Activated CD4-positive, CD25-positive, alpha-beta regulatory T cell treated with anti-CD3 and anti-CD28 coated beads, Interleukin-2, amount 50 U/mL, for 72 hours (primary cell): ENCODE measurements at places on chromosomes 12 and 14.

GRCh38 chr12:46503637-46504175 lies 131.1 kb upstream of the SLC38A2 start:
- DNase-seq = no peak

DNA sequence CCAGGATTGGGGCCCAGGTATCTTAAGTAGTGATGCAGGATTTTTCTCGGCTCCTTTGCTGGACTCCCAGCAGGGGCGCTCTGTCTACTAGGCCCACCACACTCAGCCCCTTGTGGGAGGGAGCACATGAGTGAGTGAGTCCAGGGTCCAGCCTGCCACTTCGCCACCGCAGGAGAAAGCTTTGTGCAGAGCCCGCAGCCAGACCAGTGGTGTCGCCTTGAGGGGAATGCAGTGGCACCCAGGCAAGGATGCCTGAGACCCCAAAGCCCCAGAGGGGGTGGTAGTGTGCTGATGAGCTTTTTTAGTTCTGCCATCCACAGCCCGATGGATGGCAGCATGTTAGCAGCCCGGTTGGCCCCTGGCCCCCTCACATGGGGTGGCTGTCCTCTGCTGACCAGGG lies 5.4 kb upstream of the MRPS35 start:
- DNase-seq = no peak

DNA sequence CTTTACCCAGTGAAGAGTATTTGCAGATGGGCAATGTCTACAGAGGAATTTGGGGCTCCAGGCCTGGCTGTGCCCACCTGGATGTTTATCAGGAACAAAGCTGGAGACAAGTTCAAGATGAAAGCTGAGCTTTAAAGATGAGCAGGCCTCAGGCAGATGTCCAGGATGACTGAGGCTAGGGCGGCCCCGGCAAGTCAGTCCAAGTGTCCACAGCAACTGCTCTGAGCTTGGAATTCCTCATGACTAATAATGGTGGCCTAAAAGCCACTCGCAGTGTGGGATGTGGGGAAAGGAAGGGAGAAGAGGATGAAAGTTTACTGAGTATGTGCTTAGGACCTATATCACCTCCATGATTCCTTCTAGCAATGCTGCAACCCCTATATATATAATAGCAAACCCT lies 128.2 kb upstream of the NOS1 start:
- DNase-seq = no peak

DNA sequence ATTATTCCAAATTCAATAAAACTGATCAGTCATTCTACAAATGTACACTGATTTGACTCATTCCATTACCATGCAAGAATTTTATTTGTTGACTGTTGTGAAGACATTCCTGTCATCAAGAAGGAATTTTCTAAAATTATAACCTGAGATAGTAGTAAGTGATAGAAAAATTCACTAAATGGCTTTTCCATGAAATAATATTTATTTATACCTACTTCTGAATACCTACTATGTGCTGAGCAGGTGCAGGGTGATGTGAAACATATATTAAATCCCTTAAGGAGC lies 841.7 kb downstream of the NRXN3 start:
- DNase-seq = no peak

DNA sequence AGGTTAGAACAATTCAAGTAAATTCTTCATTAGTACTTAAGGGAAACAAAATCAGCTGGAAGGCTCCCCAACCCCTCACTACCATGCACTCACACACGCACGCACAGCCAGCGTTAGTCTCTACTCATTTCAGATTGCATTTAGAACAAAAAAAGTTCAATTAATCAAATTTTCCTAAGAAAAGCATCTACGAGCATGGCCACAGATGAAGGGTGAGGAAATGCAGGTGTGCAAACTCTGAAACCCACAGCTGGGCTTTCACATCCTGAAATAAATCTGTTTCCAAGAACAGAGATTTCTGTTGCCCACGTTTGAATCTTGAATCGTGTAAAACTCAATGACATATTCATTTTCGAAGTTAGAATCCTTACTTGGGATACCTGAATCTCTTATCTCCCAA lies 62.6 kb downstream of the SEL1L start:
- DNase-seq = no peak

GRCh38 chr12:6460751-6461371 lies 9.0 kb downstream of the TAPBPL start:
- no peak for DNase-seq

GRCh38 chr14:88940671-88941070 lies 116.2 kb downstream of the TTC8 start:
- no peak for DNase-seq

DNA sequence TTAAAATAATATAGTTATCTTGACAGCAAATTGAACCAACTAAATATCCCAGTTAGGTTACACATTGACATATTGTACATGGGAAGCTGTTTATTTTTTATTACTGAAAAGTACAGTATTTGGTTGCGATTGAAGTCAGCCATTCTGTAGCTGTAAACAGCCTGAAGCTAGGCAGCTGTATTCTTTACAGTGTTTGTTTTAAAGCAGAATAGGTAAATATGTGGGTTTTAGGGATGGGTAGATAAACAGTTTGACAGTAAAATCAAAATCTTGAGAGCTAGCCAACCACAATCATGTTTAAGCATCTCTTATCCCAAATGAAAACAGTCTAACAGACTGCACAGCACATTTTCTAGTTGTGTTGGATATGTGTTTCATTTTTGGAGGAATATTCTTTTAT lies 45.7 kb downstream of the TTC6 start:
- DNase-seq = no peak

- peak; percentile 32 for DNase-seq
Measured at GRCh38 chr12:57085999-57086492, 2.9 kb upstream of the NAB2 start.

DNA sequence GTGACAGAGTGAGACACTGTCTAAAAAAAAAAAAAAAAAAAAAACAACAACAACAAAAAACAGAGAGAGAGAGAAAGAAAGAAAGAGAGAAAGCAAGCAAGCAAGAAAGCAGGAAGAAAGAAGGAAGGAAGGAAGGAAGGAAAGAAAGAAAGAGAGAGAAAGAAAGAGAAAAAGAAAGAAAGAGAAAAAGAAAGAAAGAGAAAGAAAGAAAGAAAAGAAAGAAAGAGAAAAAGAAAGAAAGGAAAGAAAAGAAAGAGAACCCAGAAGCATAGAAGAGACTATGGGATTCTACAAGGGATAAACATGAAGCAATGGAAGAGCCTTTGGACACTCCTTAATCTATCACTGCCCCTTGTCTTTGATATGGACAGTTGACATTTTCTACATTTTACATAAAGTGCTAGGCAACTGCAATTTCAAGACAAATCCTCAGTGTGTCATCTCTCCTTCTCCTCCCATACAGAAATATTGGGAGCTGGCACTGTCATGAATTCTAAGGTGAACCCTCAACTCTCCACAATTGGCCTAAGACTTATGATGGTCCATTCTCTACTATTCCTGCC lies 151.9 kb upstream of the CPM start:
- no peak for DNase-seq

DNA sequence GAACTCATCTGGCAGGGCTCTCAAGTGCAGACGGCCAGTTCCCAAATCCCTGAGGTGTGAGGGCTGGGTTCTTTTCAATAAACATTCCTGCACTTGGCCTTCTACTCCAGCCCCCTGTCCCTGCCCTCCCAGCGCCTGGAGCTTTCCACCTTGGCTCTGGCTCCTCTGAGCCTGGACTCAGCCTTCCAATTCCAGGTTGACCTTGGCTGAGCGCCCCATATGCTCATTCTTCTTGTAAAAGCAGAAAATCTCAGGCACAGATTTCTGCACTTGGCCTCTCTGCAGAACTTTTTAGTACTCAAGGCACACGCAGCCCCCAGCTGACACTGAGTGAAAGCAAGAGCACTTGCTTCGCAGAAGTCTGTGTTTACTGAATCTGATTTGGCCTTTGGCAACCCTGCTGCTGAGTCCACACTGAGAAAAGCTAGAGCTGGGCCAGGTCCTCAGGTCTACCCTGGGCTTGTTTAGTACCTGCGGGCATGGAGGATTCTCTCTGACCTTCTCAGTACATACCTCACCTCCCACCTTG lies 222.7 kb downstream of the MSRB3 start:
- DNase-seq = no peak

DNA sequence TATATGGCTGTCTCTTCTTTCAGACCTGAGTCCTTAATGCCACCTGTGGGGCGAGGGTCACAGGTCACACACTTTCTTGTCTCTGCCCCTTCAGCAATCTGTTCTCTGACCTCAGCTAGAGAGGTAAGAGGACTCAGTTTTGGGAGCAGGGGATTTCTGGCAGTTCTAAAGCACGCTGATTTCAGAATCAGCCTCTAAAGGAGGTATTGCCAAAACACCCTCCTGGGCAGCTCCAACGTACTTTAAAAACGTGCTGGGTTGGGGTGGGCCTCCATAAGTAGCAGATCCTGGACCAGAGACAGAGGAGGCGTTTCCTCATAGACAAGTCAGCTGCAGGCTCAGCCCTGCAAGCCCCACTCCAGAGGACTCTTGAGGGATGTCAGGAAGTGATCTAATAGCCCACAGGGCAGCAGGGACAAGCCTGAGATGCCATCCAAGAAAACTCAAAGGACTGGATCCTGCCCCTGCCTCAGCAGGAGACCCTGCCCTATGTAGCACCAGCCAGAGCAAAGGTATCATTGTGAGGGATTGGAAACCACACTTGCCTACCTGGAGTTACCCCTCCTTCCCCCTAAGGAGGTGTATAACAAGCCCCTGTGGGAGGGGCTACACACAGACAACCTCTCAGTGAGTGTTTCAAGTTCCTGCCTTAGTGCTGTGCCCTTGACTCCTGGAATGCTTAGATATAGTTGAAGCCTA lies 8.5 kb downstream of the CTDSP2 start:
- no peak for DNase-seq

DNA sequence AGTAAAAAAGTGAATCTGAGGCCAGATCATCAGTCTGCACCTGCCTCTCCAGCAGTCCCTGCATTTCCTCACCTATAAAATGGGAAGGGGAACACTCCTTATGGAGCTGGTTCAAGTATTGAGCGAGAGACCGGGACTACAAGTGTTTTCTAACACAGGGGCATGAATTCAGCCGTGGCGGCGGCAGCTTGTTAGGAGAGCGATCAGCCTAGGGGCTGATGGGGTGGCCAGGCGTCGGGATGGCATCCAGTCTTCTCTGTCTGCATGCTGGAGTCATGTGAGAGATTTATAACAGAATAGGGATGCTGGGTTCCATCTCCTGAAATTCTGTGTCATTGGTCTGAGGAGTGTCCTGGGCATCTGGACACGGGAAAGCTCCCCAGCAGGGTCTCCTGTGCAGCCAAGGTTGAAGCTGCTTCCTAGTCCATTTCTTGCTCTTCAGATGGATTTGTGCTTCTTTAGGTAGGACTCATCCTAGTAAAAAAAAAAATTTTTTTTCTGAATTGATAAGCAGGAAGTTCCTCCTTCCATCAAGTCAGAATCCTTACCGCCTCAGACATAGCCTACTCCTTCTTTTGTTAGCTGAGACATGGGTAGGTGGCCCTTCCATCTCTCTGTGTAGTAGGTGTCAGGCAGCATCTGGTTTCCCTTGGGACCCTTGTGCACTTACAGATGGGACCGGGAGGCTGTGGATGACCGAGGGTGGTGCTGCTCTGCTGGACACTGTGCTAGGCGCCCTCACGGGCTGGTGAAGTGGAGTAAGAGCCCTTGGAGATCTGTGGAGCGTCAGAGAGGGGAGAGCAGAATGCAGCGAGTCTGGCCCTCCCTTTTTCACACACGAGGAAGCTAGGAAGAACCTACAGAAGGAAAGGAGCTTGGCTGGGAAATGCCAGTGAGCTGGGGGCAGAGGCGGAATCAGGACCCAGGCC lies 146.7 kb downstream of the TSPAN9 start:
- DNase-seq = no peak

- DNase-seq = no peak
Measured at GRCh38 chr12:65667932-65668331, 156.4 kb upstream of the HMGA2 start.

DNA sequence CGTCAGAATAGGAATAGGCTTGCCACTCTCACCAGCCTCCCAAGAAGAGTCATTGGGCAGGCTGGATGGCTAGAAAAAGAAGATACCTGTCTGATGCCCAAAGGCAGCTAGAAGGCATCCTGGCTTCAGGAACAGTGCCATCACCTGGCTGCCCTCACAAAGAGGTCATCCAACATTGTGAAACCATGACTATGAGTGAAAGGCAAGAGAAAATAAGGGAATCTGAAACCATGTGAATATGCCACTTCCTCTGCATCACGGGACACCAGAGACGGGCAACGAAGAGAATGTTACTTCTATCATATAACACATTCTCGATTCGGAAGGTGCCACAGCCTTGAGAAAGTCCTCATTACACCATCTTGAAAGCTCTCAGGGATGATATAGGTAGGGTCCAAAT lies 182.0 kb downstream of the DAD1 start:
- no peak for DNase-seq

- peak; percentile 68 for DNase-seq
Measured at GRCh38 chr12:121812320-121812871, 8.6 kb downstream of the SETD1B start.

- no peak for DNase-seq
Measured at GRCh38 chr14:102103062-102103695, 16.3 kb upstream of the HSP90AA1 start.

- no peak for DNase-seq
Measured at GRCh38 chr12:13075118-13075480, 28.4 kb downstream of the GSG1 start.

DNA sequence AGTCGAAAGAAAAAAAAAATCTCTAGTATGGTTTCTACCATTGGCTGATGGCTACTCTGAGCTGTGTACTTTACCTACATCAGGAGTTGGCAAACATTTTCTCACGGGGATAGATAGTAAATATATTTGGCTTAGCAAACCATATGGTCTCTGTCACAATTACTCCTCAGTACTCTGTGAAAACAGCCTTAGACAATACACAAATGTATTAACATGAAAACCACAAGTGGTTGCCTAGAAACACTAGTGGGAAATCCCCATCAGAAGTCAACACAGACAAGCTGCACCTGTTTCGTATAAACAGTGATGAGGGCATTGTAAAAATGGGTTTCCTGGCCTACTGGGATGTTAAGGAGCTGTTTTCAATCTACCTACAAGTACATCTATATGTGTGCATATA lies 84.6 kb upstream of the NAV3 start:
- DNase-seq = no peak

DNA sequence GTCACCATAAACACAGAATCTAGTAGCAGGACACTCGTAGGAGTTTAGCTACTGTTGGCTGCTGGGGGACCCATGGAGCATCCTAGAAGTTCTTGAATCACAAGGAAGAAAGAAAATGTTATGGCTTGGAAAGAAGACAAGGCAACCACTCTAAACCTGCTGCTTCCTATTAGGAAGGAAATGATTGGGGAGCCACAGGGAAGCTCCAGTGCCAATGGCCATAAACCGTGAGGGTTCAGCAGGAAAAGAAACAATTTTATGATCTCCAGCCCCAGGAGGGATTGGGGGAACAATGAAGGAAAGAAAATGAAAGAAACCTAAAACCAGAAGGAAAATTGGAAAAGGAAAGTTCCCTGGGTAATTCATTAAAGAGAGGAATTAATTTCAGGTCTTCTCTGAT lies 372.0 kb downstream of the FUT8 start:
- no peak for DNase-seq

- DNase-seq = no peak
Measured at GRCh38 chr12:69000074-69000473, 67.1 kb upstream of the CPM start.
